Activated CD8-positive, alpha-beta T cell treated with anti-CD3 and anti-CD28 coated beads for 36 hours (primary cell): ENCODE measurements at places on chromosomes 12 and 14. TPM values are rescaled to one million over a fixed set of nuclear protein-coding genes. Genes with fewer than 3 reads are reported as not detected.

GRCh38 chr14:30532264-30532663, 26.7 kb upstream of the G2E3 start:
- no peak for DNase-seq

- DNase-seq, result peak; percentile 79
Observed at GRCh38 chr14:92568621-92569479, 55.3 kb downstream of the RIN3 start.

DNA sequence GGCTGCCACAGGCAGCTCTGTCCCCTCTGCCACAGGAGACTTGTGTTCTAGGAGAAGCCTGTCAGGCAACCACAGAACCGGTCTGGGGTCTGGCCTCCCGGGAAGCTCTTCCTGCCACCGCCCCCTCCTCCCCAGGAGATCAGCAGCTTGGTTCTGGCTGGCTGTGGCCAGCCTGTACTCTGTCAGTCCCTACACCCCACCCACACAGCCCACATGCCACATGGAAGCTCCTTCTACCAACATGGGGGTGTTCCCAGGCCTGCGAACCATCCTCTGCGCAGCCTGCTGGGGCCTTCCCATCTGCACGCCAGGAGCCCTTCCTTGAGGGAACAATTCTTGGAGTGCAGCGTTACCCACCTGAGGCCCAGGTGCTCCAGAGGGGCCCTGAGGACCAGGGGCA, 16.8 kb downstream of the TMEM106C start:
- no peak for DNase-seq

GRCh38 chr14:37601865-37602264, 6.4 kb downstream of the TTC6 start:
- DNase-seq, result no peak

DNA sequence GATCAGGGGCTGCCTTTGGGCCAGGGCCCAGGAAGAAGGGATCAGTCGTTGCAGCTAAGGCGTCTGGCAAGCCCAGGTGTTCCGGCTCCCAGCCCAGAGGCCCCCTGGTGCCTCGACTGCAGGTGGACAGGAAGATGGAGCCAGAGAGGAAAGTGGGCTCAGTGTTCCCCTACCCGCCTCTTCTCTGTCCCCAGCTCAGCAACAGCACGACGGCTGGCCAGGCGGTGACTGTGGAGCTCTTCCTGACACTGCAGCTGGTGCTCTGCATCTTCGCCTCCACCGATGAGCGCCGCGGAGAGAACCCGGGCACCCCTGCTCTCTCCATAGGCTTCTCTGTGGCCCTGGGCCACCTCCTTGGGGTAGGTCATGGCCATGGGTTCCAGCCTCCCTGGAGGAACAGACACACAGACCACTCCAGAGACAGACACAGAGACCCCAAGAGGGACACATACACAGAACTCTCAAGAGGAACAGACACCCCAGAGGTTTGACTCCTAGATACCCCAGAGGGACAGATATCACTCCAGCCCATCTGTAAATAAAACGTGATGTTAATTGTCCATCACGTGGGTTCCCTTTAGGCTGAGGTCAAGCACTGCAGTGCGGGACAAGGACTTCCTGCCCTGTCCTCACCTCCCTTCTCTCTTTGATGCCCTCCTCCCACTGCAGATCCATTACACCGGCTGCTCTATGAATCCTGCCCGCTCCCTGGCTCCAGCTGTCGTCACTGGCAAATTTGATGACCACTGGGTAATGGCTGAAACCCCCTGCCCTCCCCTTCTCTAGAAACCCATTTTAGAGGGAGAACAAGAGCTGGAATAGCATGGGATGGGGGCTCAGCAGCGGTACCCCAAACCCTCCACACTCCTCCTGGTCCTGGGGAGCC, 3.7 kb downstream of the AQP2 start:
- DNase-seq, result no peak

DNA sequence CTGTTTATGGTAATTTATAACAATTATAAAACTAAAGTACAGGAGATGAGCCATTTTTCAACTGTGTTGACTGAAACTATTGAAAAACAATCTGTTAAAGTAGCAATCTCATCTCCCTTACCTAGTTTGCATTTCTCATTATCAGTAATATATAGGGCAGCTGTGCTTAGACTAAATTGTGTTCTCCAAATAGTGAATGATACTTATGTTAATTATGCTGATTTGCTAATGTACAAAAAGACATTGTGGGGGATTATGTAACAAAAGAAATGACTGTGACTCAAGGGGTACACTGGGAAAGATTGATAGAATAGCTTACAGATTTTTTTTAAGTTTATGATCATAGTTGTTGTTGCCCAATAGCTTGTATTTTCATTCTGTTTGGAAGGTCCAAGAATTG, 207.7 kb downstream of the FUT8 start:
- DNase-seq, result no peak

- DNase-seq, result peak; percentile 26
Observed at GRCh38 chr12:52865090-52865944, 16.5 kb upstream of the KRT78 start.

DNA sequence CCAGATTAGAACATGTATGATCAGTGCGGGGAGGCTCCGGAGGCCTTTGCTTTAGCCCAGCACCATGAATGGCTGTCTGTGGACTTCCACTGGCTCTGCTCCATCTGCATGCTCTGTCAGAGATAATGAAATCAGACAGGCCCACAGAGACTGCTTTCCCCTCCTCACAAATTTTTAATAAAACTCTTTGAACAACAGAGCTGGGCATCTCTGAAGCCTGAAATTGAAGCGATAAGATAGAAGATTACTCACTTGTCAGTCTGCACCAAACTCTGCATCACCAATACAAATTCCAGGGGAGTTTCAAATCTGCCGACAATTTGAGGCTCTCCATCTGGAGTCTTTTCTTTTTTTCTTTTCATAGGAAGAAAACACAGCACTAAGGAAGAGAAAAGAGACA, 110.0 kb downstream of the DYRK2 start:
- DNase-seq, result no peak

GRCh38 chr12:94458877-94459727, 565 bp downstream of the CEP83 start:
- DNase-seq, result peak; percentile 6

- no peak for DNase-seq
Observed at GRCh38 chr14:79588398-79588797, 622.9 kb downstream of the DIO2 start.

- DNase-seq, result no peak
Observed at GRCh38 chr12:95658386-95658785, 107.1 kb upstream of the USP44 start.

DNA sequence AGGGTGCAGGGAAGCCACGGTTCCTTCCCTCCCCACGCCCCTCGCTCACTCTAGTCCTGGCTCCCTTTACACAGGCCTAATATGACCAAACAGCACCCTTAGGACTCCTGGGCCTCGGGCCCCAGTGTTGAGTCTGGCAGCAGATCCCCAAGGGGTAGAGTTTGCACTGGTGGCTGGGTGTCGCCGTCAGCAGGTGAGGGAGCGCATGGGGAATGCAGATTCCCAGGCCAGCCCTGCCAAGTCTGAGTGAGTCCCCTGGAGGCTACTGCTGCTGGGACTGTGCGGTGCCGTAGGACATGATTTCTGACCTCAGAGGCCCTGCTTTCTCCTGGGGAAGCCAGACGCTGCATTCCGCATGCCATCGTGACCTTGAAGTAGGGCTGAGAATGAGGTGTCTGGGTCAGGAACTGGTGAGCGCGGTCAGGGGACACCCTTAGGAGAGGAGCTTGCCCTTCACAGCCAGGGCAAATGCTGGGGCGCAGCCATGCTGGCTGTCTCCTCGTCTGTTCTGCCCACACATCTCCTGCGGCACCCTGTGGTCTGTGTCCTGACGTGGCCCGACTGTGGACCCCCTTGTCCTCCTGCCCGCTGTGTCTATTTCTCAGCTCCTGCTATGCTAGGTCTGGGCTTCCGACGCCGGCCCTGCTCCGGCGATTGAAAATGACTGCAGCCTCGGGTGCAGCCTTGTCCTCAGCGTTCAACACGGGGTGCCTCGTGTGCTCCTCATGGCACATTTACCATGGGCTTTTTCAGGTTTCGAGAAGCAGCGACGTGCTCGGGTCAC, 37.6 kb upstream of the PRMT8 start:
- no peak for DNase-seq

- DNase-seq, result no peak
Observed at GRCh38 chr14:91454580-91454979, 37.0 kb upstream of the CCDC88C start.

GRCh38 chr14:75562089-75562488, 16.3 kb upstream of the FLVCR2 start:
- peak; percentile 90 for DNase-seq

DNA sequence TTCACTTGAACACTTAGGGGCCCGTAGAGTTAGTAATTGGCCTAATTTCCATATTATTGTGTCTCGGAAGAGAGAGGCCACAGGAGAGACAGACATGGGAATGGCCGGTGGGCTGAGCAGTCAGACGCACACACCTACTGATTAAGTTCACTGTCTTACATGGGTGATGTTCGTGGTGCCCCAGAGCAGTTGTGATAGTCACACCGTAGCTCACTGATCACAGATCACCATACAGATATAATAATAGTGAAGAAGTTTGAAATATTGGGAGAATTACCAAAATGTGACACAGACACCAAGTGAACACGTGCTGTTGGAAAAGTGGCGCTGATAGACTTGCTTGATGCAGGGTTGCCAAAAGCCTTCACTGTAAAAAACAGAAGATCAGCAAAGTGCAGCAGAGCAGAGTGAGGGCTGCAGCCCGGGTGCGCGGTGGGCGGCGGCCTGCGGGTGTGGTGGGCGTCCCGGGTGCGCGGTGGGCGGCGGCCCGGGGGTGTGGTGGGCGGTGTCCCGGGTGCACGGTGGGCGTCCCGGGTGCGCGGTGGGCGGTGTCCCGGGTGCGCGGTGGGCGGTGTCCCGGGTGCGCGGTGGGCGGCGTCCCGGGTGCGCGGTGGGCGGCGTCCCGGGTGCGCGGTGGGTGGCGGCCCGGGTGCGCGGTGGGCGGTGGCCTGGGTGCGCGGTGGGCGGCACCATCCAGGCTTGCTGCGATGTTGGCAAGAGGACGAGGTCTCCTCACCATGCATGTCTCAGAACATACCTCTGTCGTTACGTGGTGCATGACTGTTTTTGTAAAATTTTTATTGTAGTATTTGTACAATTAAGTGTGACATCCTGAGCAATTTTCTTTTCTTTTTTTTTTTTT, 34.3 kb upstream of the TEX22 start:
- DNase-seq, result peak; percentile 49

DNA sequence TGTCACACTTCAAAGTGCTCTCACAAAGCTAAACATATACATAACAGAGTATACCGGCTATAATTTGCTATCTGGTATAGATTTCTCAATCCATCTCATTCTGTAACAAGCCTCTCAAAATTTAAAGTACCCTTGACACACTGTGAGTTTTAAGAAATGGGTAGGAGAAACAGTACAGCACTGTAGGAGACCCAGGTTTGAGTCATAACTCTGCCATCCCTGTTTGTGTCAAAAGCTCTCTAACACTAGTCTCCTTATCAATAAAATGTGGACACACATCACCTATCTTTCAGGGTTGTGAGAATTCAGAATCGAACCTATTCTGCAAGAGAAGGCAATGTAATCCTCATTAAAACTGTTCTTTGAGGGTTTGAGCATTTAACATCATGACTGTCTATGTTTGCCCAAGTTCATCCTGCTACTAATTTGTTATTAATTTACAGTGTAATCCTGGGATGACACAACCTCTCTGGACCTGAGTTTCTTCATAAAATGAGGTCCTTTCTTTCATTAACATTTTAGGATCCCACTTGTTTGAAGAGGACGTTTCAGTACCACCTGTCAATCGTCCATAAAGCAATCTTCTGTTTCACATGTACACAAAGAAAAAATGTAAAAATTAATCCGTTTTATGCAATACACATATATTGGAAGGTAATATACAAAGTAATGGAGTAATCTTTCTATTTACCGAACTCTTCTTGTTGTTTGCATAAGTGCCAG, 12.1 kb downstream of the SPTSSA start:
- no peak for DNase-seq

- no peak for DNase-seq
Observed at GRCh38 chr14:104109731-104110361, 24.3 kb downstream of the ASPG start.

- no peak for DNase-seq
Observed at GRCh38 chr12:124582108-124582424, 14.7 kb upstream of the NCOR2 start.

DNA sequence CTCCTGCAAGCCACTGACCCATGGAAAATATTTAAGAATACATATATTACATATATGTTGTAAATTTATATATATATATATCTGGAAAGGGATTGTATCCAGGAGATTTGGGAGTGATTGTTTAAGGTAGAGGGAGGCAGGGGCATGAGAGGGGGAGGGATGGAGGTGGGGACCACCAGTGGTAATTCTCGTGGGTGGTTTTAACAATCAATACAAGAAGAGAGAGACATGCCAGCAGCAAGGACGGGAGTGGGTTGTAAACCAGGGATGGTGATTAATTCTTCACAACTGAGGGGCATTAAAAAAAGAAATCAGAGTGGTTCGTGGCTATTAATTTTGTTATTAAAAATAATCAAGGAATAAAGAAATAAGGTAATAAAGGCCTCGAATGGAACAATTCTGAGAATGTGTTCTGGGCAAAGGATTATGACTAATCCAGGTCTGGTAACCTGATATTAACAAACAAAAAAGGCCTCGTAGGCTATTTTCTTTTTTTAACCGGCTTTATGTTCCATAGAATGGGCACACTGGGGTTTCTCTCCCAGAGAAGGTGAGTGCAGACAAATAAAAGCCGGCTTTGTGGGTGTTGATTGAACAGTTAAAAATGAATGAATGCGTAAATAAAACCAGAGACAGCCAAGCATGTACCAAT, 8.3 kb upstream of the RTL1 start:
- DNase-seq, result no peak

- DNase-seq, result no peak
Observed at GRCh38 chr14:67510836-67511235, 22.3 kb upstream of the PLEKHH1 start.

GRCh38 chr14:88137327-88137726, 132.4 kb downstream of the GPR65 start:
- no peak for DNase-seq

Gene KRT5
- not detected for total RNA-seq

Gene TNFRSF1A
- 40.6 TPM for total RNA-seq

Gene LRCOL1
- total RNA-seq, result not detected

Gene SPIC
- not detected for total RNA-seq

Gene GLS2
- total RNA-seq, result 5.2 TPM

Gene SP1
- total RNA-seq, result 70.3 TPM

Gene RERGL
- total RNA-seq, result not detected

Gene C1QL4
- total RNA-seq, result not detected

Gene OR4E1
- total RNA-seq, result not detected

Gene OVCH1
- not detected for total RNA-seq

Gene KCNMB4
- total RNA-seq, result 1.3 TPM

Gene NR4A1
- total RNA-seq, result 120 TPM
